ENCODE measurements at places on chromosomes 2 and 18. TPM values are rescaled to one million over a fixed set of nuclear protein-coding genes. Genes with fewer than 3 reads are reported as not detected.

DNA sequence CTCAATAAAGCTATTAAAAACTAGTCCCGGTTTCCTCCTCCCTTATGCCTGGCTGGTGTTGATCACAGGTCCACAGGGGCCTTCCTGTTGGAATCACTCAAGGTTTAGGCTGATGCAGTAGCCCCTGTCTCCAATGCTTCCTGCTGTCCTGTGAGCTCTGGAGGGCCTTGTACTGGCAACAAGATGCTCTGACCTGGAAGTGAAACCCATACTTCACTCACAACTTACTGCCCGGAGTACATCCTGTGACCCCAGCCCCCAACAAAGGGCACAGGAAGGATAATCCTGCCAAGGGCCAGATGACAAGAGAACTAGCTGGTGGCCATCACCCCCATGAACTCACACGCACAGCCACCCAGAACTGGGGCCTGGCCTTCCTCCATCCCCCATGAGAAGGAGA, 50.3 kb downstream of the ZBTB7C start:
- DNase-seq, result no peak

MRPL44 gene
- total RNA-seq, result 24.8 TPM

LYG2 gene
- total RNA-seq, result not detected

DNA sequence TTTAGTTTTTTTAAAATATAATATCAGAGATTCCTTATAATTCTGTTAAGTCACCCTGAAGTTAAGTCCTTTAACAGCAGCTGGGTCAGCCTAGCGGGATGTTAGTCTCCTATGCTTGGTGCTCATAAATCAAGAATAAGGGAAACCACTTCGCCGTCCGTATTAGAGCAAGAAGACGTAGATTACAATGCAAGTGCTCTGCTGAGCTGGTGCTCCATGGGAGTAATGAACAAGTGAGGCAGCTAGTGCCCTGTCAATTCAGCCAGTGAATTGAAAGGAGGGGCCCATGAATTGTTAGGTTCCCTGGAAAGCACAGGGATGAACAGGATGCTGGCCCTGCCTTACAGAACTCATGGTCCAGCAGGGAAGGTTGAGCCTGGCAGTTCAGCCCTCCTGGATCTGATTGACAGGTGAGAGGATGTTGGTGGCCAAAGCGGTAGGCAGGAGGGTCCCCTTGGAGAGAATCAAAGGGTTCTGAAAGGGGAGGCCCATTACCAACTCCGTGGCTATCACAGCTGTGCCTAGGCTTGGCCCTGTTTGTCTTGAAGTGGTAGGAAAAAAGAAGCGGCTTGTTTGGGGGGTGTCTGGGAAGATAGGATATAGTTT, 30.8 kb downstream of the PLB1 start:
- no peak for DNase-seq

DNA sequence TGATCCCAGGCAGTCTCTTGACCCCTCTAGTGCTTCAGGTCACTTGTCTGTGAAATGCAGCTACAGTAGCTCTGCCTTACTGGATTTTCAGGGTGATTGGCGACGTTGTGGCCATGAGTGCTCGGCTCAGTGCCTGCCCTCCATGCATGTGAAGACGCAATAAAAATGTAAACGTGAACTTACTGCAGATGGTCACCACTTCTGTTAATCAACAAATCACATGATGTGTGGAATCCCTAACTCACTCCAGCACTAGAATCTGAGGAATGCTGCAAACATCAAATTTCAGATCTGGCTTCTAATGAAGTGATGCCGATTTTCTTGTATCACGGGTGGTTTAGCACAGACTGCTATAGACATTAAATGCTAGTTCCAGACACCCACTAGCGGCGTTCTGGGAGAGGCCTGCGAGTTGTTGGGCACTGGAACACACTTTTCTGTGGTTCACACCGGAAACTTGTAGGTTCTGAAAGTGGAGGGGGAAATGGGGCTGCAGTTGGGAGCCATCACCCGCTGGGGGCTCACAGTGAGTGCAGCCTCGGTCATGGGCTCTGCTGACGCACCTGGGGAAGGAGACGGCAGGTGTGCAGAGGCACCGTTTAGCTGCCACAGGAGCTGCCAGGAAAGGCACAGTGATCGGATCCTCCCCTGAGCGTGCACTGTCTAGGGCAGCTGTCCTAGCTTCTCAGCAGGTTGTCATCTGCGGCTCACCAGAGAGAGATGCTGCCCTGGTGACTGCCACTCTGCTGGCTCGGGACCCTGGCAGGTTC, 6.5 kb downstream of the CNDP1 start:
- no peak for DNase-seq

MORN2 gene
- 9.6 TPM for total RNA-seq

DNA sequence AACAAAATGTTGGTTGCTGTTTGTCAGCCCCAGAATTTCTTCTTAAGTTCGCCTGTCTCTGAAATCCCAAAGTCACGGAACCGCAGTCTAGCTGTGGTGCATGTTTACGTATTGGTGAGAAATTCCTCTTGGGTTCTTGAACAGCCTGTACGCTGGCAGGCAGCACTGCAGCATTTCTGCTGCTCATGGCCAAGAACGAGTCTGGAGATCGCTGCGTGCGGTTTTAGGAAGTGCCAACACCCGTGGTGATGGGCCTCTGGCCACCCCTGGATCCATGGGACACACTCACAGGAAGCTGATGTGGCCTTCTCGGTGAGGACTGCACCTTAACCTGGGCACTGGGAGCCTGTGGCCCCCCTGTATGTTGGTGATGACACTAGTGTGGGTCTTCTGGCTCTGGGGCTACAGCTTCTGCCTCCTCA, 23.7 kb downstream of the ASB1 start:
- DNase-seq, result no peak

SPATA3 gene
- not detected for total RNA-seq

DNA sequence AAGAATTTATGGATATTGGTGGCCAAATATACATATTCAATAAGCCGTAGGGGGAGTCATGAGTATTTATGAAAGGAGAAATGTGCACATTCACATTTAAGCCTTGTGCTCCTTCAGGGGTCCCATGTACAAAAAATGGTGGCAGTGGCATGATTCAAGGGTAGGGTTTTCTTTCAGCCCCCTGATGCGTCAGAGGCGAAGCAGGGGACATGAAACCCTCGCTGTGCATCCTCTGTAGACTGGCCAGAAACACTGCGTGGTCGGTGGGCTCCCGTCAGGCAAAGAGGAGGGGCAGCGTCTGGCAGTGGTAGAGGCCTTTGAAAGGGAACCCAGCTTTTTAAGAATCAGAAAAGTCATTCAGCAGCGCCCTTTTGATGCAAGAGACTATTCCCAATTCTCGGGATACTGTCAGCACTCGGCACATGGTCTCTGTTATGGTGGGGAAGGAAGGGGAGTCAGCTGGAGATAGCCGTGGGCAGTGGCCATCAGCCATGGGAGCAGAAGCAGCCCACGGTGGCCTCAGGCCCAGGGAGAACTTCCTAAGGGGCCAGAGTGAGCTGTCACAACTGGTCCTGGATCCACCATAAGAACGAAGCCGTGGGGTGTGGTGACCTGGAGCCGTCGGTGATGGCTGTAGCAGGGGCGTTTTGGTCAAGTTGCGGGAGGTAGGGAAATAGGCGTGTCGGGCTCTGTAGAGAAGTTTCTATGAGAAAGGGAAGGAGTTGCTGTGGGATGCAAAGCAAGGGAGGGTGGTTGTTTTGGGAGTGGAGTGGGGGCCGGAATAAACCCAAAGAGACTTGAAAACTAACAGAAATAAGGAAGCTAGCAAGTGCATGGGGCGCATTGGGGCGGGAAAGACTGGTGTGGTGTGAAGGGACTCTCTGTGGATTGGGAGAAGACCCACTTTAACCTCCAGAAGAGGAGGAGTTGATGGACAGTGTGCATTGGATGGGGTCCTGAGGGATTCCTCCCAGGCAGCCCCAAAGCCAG, 95.6 kb downstream of the SH3BP4 start:
- DNase-seq, result no peak

- DNase-seq, result no peak
Observed at GRCh38 chr2:142782942-142783443, 94.5 kb upstream of the KYNU start.

DSC2 gene
- 4.8 TPM for total RNA-seq

- no peak for DNase-seq
Observed at GRCh38 chr2:96074156-96074555, 39.4 kb upstream of the GPAT2 start.

- DNase-seq, result no peak
Observed at GRCh38 chr2:238388794-238389193, 37.9 kb upstream of the ASB1 start.

DNA sequence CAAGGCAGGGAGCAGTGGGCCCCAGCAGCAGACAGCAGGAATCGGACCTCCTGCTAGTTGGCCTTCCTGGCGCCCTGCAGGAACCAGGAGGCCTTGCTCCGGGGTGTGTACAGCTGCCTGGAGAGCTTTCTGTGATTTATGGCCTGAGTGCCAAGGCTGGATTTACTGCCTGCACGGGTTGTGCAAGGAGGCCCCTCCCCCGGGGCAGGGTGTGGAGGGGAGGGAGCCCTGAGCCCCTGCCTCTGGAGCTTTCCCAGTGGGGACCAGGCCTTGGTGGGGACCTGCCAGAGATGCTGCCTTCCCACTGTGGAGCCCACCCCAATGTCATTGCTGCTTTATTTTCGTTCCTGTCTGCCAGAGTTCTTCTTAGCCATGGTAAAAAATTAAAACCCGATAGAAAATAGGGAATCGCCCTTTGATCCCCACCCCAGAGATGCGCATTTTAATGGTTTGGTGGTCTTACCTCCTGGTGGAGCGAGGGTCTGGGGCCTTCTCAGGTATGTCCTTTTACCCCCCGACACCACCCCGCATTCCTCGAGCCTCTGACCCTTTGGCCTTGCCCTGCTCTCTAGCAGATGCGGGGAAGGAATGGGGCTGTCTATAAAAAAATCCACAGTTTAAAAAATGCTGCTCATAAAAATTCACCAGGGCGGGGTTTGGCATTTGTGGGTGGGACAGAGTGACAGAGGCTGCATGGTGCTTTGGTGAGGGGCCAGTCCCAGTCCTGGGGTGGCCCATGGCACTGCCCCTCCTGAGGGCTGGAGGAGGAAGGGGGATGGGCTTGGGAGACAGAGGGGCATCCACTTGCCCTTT, 6.9 kb upstream of the RALB start:
- DNase-seq, result peak; percentile 54

- no peak for DNase-seq
Observed at GRCh38 chr2:165889158-165889557, 64.4 kb downstream of the TTC21B start.

DNA sequence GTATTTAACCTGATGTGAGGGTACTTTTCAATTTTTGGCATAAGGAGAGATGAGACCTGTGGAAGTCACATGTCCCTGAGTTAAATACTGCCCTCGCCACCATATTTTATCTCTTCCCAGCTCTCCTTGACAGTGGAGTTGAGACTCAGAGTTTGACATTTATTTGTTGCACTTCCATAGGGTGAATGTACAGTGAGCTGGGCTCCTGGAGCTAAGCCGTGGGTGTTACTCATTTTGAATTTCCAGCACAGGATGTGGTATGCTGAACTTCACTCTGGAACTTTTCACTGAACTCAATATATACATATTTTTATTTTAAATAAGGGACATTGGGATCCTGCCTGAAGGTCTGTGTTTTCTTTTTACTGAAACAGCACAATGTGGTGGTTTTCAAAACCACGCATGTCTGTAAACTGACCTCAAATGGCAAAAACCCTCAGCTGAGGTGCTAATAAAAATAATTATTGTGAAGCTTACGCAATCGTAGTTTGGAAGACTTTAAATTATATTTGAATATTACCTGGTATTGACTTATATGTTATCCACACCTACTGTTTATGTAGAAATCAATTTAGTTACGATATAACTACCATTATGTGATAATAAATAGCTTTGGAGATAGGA, 12.1 kb downstream of the RNF144A start:
- DNase-seq, result peak; percentile 18

DNA sequence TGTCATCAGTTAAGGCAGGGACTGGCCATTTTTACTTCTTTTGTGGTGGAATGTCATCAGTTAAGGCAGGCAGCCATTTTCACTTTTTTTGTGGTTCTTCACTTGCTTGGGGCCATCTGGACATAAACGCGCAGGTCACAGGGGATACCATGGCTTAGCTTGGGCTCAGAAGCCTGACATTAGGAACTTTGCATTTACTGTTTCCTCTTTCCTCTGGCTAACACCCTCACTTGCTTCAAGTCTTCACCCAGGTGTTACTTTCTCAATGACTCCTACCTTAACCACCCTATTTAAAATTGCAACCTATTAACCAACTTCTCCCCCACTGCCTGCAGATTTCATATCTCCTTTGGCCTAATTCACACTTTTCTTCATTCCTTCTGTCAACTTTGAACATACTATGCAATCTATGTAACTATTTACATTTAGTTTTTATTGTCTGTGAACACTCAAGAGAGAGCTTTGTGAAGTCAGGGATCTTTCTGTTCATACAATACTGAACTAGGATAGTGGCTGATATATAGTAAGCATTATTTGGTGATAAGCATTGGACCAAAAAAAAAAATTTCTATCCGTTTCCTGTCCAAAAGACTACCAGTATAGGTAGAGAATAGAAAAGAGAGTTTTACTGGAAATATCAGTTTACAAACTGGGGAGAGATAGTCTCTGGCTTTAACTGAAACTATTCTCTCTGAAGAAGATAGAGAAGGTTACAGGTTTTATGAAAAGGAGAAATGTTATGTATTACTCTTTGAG, 600.1 kb upstream of the ZNF804A start:
- DNase-seq, result peak; percentile 14

- no peak for DNase-seq
Observed at GRCh38 chr2:44148999-44149398, 19.7 kb upstream of the PPM1B start.

GRCh38 chr2:213722565-213722964, 438.3 kb downstream of the SPAG16 start:
- no peak for DNase-seq

MALL gene
- total RNA-seq, result 136 TPM

GRCh38 chr2:18536697-18537096, 23.8 kb downstream of the RDH14 start:
- DNase-seq, result no peak

GRCh38 chr2:127173057-127173456, 47.0 kb downstream of the CYP27C1 start:
- DNase-seq, result peak; percentile 24

GRCh38 chr2:2166881-2167280, 164.2 kb downstream of the MYT1L start:
- no peak for DNase-seq

DNA sequence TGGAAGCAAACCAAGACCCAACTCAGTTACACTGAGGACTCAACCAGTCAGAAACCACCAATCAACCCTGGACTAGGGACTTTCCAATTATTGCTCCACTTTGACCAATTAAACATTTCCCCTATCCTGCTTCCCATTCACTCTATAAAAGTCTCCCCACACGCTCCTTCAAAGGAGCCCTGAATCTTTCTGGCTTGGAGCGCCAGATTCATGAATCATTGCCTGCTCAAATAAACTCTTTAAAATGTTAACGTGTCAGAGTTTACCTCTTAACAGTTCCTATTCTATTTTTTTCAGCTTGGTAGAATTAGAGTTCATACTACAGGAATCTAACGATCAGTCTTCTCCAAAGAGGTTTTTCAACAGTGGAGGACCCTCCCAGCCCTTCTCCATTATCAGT, 20.7 kb upstream of the SULT1C2 start:
- DNase-seq, result peak; percentile 80

LMAN2L gene
- total RNA-seq, result 31.4 TPM

IL1R2 gene
- total RNA-seq, result 6.0 TPM
